EL (cell line): ENCODE measurements at places on chromosomes 5 and 9.

- no peak for DNase-seq
Observed at GRCh38 chr9:90616806-90617205, 25.8 kb downstream of the DIRAS2 start.

DNA sequence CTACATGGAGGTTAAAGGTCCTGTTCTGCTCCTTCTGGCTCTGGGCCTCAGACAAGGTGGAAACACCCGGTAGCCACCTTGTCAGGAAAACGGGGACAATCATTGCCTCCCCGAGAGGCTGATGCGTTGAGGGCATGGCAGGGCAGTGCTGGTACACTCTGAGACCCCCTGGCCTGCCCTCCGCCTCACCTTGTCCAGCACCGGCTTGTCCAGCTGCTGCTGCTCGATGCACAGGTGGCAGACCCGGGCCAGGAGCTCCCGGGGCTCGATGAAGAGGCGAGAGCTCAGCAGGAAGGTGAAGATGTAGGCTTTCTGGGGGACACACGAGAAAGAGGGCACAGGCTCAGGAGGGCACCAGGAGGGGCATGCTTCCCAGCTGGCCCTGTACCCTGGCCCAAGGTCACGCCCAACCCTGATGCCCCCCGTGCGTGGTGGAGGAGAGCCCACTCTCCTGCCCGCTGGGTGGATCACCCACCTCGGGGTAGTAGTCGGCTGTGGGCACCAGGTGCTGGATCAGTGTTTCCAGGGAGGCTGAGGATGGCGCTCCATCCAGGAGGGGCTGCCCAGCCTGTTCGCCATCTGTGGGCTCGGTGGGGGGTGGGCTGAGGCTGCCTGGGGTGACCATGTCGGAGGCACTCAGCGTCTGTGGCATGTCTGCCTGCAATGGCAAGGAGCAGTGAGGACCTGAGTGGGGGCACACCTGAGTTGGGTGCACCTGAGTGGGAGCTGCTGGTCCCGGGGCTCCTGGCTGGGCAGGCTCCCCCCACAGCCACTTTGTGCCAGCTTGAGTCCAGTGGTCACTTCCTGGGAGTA lies 66.0 kb upstream of the RNF130 start:
- no peak for DNase-seq

DNA sequence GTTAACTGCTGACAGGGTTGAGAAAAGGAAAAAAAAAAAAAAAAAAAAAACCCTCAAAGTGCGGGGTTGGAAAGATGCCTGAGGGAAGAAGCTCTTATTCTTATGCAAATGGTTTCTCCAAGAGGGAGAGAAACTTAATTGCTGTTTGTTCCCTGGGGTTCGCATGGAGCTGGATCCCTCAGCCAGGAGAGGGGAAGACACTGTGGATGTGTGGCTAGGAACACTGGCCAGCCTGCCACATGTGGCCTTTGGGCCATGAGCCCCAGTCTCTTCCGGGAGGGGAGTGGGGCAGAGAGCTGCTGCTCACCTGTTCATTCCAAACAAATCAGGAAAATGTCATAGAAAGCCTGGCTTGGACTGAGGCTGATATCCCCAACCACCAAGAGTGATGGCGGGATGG lies 9.4 kb upstream of the SCGB3A2 start:
- DNase-seq, result no peak

- peak; percentile 38 for DNase-seq
Observed at GRCh38 chr5:140043508-140043872, 391 bp upstream of the NRG2 start.

DNA sequence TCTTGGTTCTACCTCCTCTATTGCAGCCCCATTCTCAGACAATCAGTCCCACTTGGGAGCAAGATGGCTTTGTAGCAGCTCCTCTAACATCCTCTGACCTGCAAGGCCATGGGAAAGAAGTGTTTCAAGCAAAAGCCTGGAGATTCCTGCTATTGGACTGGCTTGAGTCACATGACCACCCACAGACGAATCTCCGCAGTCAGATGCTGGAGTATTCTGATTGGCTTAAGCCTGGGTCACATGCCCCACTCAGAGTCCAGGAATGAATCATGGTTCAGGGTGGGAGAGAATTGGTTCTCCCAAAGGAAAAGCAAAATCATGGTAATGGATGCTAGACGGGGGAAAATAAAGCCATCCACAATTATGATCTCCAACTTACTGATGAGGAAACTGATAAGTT lies 22.6 kb upstream of the LMX1B start:
- DNase-seq, result peak; percentile 31
